NCI-H1694 treated with DMSO at 0.1 percent for 48 hours (cell line): ENCODE measurements at places on chromosomes 5 and 9.

DNA sequence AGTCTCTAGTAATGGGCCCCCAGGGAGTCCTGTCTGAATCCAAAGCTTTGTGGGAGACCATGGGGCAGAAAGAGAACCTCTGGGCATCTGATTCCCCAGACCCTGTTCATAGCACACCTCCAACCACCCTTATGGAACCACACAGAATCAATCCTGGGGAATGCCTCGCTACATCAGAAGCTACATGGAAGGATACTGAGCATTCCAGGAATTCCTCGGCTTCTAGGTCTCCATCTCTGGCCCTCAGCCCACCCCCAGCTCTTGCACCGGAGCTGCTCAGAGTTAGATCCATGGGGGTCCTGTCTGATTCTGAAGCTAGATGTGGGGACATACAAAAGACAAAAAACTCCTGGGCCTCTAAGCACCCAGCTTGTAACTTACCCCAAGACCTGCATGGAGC is 28.4 kb downstream of the VCP start:
- no peak for DNase-seq

- DNase-seq, result no peak
Observed at GRCh38 chr9:133003071-133003461, 24.6 kb downstream of the GFI1B start.

GRCh38 chr5:138844812-138845513 is 30.2 kb downstream of the LRRTM2 start:
- DNase-seq, result no peak

DNA sequence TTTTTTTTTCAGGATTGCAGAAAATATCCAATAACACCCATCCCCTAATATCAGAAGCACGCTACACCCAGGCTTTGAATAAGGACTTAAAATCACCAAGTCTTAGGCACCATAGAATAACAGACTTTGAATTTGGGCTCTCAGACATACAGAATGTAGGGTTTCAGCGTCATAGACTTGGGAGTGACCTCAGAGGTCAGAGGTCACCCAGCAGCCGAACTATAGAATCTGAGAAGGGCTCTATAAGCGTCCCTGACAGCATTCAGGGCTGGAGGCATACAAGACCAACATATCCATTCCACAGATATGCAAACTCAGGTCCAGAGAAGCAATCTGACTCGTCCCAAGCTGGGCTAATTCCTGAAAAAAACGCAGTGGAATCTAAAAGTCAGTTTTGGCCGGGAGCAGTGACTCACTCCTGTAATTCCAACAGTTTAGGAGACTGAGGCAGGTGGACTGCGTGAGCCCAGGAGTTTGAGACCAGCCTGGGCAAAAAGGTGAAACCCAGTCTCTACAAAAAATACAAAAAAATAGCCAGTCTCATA is 34.7 kb downstream of the SLC6A7 start:
- DNase-seq, result no peak

GRCh38 chr5:178432421-178433272 is 157.5 kb downstream of the COL23A1 start:
- DNase-seq, result no peak

- no peak for DNase-seq
Observed at GRCh38 chr5:89613222-89613956, 730.4 kb upstream of the MEF2C start.

- no peak for DNase-seq
Observed at GRCh38 chr9:101480386-101480785, 44.8 kb upstream of the ALDOB start.

GRCh38 chr5:89471115-89471514 is 588.1 kb upstream of the MEF2C start:
- DNase-seq, result no peak

GRCh38 chr9:2765250-2765880 is 48.1 kb downstream of the KCNV2 start:
- DNase-seq, result no peak

DNA sequence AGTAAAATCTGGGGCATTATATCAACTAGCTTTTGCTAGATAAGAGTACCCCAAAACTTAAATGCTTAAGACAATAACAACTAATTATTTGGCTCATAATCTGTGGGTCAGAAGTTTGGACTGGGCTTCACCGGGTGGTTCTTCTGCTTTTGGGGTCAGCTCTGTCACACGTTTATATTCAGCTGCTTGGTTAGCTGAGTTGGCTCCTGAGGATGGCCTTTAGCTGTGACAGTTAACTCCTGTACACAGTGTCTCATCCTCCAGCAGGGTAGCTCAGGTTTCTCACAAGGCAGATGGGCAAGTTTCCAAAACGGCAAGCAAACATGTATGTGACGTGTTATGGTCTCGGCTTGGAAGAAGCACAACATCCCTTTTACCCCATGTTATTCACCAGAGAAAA is 488.2 kb downstream of the TLE4 start:
- no peak for DNase-seq
